ENCODE measurements at places on chromosomes 1 and 21.

GRCh38 chr1:2352897-2353550 is 38.3 kb downstream of the MORN1 start:
- no peak for DNase-seq

- no peak for DNase-seq
Measured at GRCh38 chr21:42296501-42296900, 18.7 kb downstream of the TFF3 start.

DNA sequence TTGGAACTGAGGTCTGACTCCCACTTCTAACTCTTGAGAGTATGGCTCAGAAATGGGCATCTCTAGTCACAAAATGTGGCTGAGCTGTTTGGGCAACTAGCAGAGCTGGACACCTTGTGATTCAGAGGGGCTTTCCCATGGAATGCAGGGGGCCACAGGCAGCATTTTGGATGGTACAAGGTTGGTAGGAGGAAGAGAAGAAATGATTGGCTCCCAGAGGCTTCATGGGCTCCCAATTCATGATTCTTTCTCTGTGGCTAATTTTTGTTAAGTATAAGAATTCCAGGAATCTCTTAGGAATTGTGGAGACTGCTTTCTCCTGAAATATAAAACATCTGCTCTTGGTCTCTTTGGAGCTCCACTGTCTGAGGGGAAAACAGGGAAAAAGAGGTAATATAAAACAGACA is 49.7 kb downstream of the PBX1 start:
- DNase-seq = no peak

DNA sequence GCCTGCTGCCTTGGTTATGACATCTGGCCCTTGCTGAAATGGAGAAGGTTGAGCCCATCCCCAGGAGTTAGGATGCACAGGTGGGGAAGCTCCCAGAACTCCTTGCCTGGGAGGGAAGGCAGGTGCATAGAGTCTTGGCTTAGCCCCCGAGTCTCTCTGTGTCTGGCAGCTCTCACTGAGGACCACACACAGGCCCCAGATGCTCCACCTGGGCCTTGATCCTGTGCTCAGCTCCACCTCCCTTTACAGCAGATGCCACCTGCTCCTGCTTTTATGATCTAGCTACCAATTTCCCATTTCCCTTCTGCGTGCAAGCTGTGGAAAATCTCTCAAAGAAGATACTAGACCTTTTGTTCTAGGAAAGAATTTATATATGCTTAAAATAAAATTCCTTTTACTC is 28.8 kb upstream of the KCNJ6 start:
- no peak for DNase-seq

GRCh38 chr1:36522461-36523229 is 39.9 kb upstream of the CSF3R start:
- DNase-seq = no peak

DNA sequence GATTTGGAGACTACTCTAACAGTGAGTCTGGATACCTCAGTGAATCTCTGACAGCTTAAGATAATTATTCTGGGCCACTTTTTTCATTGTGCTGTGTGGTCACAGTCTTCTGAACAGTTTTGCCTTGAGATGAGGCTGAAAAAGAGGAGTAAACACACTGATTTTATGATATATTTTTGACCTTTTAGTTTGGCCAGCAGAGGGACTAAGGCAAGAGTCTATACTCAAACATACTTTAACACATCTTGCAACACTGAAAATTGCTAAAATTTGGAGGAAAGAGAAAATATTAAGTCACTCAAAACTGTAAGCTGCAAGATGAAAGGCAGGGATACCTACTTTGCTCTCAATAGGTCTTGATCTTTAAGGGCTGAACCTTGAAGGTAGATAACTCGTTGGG is 182.7 kb downstream of the KCNT2 start:
- no peak for DNase-seq

DNA sequence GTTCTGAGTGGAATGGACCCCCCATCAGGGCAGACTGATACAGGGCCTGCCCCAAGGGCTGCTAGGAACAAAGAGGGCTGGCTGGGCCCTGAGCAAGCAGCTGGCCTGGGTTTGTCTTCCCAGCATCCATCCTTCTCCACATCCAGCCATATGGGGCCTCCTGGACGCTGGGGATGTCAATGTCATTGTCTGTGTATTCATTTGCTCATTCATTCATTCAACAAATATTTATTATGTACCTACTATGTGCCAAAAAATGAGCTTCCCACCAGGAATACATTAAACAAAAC is 15.6 kb upstream of the ECE1 start:
- DNase-seq = no peak

- no peak for DNase-seq
Measured at GRCh38 chr1:115429241-115429640, 91.2 kb upstream of the NGF start.

GRCh38 chr1:4652631-4653327 is 1.6 kb upstream of the AJAP1 start:
- peak; percentile 39 for DNase-seq

DNA sequence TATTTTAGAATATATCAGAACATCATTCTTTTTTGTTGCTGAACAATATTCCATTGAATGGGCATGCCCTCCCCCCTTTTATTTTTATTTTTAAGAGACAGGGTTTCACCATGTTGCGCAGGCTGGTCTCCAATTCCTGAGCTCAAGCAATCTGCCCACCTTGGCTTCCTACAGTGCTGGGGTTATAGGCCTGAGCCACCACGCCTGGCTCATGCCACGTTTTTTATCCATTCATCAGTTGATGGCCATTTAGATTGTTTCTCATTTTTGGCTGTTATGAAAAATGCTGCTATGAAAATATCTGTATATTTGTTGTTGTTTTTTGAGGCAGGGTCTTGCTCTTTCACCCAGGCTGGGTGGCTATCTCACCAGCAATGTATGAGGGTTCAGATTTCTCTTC is 19.8 kb downstream of the SPEN start:
- no peak for DNase-seq

DNA sequence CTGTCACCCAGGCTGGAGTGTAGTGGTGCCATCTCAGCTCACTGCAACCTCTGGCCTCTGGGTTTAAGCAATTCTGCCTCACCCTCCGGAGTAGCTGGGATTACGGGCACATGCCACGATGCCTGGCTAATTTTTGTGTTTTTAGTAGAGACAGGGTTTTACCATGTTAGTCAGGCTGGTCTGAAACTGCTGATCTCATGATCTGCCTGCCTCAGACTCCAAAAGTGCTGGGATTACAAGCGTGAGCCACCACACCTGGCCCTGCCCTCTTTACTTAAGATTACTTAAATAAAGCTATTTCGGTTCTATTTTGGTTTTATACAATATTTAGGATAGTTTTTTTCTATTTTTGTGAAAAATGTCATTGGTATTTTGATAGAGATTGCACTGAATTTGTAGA is 15.3 kb upstream of the KCTD3 start:
- no peak for DNase-seq

DNA sequence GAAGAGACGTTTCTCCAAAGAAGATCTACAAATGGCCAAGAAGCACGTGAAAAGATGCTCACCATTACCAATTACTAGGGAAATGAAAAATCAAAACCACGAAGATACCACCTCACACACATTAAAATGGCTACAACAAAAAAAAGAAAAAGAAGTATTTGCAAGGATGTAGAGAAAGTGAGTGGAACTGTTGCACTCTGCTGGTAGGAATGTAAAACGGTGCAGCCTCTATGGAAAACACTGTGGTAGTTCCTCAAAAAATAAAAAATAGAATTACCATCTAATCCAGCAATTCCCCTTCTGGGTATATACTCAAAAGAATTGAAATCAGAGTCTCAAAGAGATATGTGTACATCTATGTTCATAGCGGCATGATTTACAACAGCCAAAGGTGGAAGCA is 115.4 kb upstream of the EDN2 start:
- DNase-seq = no peak

- no peak for DNase-seq
Measured at GRCh38 chr1:227261501-227261900, 56.8 kb downstream of the CDC42BPA start.

- no peak for DNase-seq
Measured at GRCh38 chr1:63984257-63984929, 210.6 kb downstream of the ROR1 start.

Data from kidney glomerular epithelial cell (primary cell).